Epithelial cell of esophagus (primary cell): ENCODE measurements at places on chromosomes 5 and 9.

- DNase-seq = no peak
These were observed 47.7 kb upstream of the SARDH start for GRCh38 chr9:133785753-133786370.

DNA sequence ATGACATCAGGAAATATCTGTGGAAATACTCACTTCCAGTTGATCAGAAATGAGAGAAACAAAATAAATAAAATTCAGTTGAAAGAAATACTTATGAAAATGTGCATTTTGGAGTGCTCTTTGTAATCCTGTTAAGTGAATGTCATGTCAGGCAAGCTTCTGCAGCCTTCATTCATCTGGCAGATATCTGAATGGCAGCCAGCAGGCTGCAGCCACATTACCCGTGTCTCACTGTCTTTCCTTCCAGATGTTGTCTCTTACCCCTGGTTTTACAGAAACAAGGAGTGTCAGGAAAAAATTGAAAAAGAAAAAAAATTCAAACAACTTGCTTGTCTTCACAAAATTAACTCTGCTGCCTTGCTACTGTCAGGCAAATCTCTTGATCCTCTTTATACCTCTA is 445.0 kb upstream of the RIOK2 start:
- no peak for DNase-seq

DNA sequence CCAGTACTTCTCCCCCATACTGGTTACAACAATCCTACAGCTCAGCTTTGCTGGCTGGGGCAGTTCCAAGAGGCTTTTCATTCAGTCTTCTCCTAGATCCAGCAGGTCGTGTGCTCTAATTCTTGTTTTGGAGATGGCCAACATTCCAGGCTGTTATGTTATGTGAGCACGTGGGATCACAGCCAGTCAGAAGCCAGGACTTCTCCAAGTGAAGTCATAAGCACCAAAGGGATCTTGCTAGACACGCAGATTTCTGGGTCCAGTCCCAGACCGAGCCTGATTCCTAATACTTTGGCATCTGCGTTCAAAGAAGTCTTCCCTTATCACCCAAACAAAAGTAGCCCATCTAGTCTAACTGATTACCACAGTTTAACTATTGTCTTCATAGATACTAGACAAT is 1.4 kb upstream of the LARP1 start:
- DNase-seq = peak; percentile 61

- DNase-seq = no peak
These were observed 17.6 kb downstream of the FIBCD1 start for GRCh38 chr9:130921300-130921988.

DNA sequence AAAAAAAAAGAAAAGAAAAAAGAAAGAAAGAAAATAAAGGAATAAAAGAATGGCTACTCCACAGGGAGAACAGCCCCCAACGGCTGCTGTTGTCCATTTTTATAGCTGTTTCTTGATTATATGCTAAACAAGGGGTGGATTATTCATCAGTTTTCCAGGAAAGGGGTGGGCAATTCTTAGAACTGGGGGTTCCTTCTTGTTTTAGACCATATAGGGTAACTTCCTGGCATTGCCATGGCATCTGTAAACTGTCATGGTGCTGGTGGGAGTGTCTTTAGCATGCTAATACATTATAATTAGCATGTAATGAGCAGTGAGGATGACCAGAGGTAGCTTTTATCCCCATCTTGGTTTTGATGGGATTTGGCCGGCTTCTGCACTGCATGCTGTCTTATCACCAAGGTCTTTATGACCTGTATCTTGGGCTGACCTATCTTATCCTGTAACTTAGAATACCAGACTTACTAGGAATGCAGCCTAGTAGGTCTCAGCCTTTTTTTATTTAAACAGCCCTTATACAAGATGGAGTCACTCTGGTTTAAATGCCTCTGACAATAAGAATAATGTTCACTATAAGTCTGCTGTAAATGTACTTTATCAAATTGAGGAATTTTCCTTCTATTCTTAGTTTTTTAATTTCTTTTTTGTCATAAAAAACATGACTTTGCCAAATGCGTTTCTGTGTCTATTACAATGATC is 28.6 kb downstream of the TRIM7 start:
- no peak for DNase-seq

DNA sequence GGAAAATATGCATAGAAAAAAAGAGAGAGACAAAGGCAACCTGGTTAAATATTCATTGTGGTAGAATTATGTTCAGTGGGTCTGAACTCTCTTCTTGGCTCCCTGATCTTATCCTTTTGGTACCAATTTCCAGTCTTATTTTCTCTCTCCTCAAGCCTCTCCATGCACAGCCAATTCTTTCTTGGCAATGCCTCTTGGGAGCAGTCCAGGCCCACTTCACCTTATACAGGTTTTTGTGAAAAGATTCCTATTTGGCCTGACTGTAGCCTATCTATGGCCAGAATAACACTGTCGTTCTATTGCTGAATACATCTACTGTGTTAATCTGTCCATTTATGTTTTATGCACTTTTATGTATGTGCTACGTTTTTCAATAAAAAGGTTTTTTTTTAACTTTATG is 2.7 kb downstream of the ELOVL7 start:
- no peak for DNase-seq

DNA sequence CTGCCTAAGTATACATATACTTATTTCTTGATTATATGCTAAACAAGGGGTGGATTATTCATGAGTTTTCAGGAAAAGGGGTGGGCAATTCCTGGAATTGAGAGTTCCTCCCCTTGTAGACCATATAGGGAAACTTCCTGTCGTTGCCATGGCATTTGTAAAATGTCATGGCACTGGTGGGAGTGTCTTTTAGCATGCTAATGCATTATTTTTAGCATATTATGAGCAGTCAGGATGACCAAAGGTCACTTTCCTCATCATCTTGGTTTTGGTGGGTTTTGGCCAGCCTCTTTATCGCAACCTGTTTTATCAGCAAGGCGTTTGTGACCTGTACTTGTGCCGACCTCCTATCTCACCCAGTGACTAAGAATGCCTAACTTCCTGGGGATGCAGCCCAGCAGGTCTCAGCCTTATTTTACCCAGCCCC is 80.9 kb downstream of the ALDH7A1 start:
- DNase-seq = no peak

GRCh38 chr5:41057231-41057630 is 13.9 kb downstream of the MROH2B start:
- no peak for DNase-seq

DNA sequence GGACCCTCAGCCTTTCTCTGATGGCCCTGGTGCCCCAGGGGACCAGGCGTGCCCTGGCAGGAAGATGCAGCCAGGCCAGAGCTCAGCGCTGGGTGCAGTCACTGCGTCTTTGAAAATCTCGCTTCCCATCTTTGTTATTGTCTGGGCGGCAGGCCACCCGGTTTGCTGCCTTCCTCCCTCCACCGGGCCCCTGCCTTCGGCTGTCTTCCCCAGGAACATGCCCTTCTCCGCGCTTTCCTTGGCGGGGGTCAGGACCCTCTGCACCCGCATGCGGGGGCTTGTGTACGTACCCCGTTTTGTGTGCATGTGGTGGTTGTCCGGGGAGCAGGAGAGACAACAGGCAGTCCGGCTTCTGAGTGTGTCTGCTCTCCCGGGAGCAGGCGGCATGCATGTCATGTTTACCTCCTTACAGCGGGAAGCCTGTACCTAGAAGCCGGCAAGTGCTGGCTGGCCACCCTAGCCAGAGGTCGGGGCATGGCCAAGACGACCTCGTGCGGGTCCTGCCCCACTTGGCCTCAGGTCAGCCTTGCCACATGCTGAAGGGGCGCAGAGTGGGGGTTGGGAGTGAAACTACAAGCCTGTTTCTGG is 49.5 kb downstream of the DAB2IP start:
- DNase-seq = peak; percentile 43

DNA sequence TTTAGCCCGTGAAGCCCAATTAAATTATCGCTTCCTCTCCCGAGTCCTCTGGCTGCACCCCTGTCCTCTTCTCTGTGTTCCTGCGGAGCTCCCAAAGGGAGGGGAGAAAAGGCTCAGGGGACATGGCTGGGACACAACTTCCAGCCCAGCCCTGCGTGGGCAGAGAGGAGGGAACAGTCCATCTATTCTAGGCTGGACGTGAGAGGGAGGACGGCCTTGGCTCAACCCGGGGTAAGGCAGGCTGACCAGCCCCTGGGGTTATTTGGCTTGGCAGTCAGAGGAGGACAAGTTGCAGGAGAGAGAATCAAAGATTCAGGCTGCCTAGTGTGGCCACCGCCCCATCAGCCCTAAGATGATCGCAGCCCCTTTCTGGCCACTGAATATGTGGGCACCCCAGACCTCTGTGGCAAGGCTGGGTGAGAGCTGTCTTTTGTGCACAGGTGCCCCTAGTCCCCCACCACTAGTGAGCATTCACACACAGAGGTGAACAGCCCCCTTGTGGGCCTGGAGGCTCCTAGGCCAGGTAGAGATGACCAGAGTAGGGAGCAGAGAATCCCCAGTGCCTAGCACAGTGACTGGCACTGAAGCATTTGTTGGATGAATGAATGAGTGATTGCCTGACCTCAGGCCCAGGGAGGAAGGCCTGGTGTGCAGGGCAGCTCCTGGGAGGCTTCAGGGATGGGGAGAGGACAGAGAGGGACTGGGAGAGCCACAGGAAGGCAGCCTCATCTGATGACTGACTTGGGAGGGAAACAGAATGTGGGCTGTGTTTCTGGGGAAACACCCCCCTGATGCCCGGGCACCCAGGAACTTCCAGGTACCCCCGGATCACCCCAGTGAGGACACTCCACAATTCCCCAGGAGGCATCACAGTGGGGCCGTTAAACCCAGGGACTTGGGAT is 133.9 kb downstream of the C9orf50 start:
- no peak for DNase-seq

DNA sequence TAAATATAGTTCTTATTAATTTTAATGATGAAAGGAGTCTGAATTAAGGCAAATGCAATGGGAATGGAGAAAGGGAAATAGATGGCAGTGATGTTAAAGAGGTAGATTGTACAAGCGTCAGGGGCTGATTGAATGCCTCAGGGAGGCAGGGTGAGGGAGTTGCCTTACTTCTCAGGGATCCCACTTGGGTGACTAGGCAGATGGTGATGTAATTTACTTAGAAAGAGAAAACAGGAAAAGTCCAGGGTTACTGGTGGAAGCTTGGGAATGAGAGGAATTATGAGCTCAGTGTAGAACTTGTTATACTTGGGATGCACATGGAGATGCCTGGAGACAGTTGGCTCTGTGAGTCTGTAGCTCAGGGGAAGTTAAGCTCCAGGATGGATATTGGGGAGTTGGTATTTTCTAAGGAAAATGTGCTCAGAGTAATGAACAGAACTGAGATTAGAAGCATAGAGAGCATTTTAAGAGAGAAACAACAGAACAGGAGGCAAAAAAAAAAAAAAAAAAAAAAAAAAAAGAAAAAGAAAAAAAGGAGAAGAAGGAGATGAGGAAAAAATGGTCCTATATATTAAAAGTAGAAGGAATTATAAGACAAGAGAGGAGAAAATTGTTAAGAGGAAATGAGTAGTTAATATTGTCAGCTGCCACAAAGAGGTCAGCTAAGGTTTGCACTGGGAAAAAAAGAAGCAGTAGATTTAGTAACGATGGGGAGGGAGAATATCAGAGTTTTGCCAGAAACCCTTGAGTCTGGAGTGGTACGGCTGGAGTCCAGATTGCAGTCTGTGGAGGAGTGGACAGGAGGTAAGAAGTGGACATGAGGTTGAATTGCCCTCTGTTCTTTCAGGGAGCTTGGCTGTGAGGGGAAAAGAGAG is 88.0 kb upstream of the ELL2 start:
- DNase-seq = peak; percentile 88

DNA sequence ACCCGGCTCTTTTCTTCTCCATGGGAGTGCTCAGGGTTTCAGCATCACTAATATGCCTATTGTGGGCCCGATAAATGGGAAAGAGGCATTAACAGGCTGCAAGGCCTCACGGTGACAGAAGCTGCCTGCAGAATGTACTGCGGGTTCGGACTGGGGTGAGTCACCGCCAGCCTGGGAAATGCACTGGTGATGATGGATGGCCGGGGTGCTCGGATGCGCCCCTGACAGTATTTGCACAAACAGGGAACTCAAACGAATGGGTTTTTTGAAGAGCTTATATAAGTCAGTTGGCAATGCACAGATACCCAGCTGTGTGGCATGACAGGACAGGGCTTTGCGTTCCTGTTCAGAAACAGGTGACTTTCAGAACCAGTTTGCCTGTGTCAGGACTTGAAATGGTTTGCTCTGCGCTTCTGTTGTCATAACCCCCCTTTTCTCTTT is 42.0 kb upstream of the PITX1 start:
- peak; percentile 68 for DNase-seq

GRCh38 chr5:16065831-16066230 is 113.8 kb downstream of the MARCHF11 start:
- no peak for DNase-seq

DNA sequence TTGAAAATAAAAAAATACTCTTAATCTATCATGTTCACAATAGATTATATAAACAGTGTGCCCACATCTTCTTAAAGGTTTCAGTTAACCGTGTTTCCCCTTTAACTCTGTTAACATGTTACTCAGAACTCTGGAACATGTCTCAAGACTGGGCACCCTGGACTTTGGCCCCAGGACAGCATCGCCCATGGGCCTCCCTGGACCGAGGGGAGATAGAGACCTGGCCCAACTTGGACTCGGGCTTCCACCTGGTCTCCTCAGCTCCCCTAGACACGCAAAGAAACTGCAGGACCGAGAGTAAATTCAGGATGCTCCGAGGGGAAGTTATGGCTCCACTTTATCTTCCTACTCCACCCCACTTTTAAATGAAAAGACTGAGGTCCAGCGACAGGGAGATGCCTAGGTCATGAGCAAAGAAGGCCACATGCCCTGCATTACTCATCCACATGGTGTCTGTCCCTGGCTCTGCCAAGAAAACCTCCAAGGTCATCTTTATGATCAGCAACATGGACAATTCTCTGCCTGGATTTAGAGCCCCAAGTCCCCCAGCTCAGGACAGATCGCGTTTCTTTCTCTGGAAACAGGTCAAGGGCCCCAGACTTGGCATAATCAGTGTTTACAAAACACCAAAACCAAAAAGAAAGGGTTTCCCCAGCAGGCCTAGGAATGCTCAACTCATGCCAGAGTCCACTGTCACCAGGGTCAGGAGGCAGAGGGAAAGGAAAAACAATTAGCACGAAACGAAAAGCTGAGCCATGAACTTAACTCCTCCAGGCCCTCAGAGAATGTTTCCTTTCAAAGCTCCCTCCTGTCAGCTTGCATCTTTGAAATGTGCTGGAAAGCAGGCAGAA is 17.4 kb downstream of the GPX3 start:
- DNase-seq = no peak

DNA sequence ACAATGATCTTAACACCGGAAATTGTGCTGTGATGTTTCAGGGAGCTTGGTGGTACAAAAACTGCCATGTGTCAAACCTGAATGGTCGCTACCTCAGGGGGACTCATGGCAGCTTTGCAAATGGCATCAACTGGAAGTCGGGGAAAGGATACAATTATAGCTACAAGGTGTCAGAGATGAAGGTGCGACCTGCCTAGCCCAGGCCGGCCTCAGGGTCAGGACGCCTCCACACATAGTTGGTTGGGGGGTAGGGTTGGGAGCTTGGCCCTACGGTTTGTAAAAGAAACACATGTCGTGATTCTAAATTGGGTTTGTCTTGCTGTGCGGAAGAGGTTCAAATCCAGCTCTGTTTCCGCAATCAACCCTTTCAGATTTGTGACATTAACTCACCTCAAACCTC is 6.6 kb downstream of the FCN2 start:
- no peak for DNase-seq

GRCh38 chr9:129006328-129007034 is 21.6 kb downstream of the SH3GLB2 start:
- DNase-seq = peak; percentile 76
